Stomach (tissue), 19 donors: ENCODE measurements at places on chromosomes 4 and X. TPM values are rescaled to one million over a fixed set of nuclear protein-coding genes. Genes with fewer than 3 reads are reported as not detected.

GRCh38 chr4:3642056-3642630 is 109.9 kb upstream of the LRPAP1 start:
- H3K4me1 ChIP-seq, result no peaks in the 10 kb centered on the region
- H3K4me3 ChIP-seq, result no peak overlapping the region
- H3K27ac ChIP-seq, result no peak overlapping the region
- no peak for DNase-seq
- no peaks in the 10 kb centered on the region for H3K36me3 ChIP-seq
- peaks cover 9% of the 10 kb centered on the region for H3K27me3 ChIP-seq

TENM3 gene
- 0.43 TPM for total RNA-seq

- no peaks in the 10 kb centered on the region for H3K36me3 ChIP-seq
- no peak overlapping the region for H3K4me3 ChIP-seq
- no peak for DNase-seq
These were observed 109.7 kb downstream of the RTL5 start for GRCh38 chrX:72021975-72022374.

LPAR4 gene
- total RNA-seq, result not detected

DNA sequence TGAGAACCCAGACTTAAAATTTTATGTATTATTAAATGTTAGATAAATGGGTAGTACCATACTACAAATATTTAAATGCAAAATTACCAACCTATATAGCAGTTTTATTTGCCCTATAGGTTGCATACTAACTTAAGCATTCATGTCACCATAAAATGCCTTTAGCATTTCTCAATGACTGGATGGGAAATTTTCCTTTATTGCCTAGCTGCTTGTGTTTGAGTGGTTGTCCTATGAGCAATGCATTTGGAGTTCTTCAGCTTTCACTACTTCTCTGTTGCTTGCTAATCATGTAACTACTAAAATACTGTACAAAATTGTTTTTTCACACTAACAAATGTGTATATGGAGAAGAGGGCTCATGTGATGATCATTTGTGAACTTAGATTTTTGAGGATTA is 44.2 kb upstream of the CEP135 start:
- H3K36me3 ChIP-seq, result peaks cover 56% of the 10 kb centered on the region
- DNase-seq, result no peak
- no peak overlapping the region for H3K4me3 ChIP-seq

GUCY1A1 gene
- 48.7 TPM for total RNA-seq

IL2 gene
- not detected for total RNA-seq

DNA sequence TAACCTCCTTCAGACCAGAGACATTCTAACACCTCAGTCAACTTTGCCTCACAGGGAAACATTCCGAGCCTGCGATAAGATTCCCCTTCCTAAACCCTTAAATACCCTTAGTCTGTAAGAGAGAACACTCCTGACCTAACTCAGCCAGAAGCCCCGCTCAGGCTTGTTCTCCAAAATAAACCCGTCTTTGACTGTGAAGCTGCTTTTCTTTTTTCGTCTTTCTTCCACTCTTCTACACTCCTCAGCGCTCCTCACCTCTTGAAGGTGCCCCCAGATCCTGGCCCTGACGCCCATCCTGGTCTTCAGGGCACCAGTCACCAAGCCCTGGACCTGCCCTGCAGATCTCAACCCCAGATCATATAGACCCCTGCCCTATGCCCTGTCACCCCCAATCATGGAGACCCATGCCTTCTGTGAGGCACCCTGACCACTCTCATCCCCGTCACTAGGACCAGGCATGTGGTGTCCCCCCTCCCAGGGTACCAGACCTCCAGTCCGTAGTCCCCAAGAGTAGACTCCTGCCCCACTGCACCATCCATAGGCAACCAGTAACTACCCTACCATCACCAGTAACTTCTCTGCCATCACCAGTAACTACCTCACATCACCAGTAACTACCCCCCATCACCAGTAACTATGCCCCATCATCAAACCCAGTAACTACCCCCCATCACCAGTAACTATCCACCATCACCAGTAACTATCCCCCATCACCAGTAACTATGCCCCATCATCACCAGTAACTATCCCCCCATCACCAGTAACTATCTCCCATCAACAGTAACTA is 3.5 kb downstream of the ASMTL start:
- peaks cover 30% of the 10 kb centered on the region for H3K4me1 ChIP-seq
- no peak for DNase-seq
- H3K27me3 ChIP-seq, result no peaks in the 10 kb centered on the region
- no peaks in the 10 kb centered on the region for H3K36me3 ChIP-seq
- no peak overlapping the region for H3K4me3 ChIP-seq
- no peak overlapping the region for H3K27ac ChIP-seq

GRCh38 chrX:11588097-11588496 is 77.6 kb downstream of the ARHGAP6 start:
- no peaks in the 10 kb centered on the region for H3K4me1 ChIP-seq
- no peaks in the 10 kb centered on the region for H3K36me3 ChIP-seq
- no peak overlapping the region for H3K4me3 ChIP-seq
- H3K27ac ChIP-seq, result no peak overlapping the region
- no peaks in the 10 kb centered on the region for H3K27me3 ChIP-seq

DNA sequence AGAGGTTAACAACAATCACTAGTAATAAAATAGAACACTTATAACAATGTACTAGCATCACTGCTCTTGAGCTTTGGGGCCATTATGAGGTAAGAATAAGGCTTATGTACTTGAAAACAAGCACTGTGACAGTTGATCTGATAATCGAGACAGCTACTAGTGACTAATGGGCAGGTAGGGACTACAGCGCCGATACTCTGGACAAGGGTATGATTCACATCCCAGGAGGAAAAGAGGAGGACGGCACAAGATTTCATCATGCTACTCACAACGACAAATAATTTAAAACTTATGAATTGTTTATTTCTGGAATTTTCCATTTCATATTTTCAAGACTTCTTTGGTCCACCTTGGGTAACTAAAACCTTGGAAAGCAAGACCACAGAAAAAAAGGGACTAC is 62.3 kb downstream of the FAM184B start:
- H3K36me3 ChIP-seq, result no peaks in the 10 kb centered on the region
- DNase-seq, result no peak
- no peak overlapping the region for H3K27ac ChIP-seq
- H3K27me3 ChIP-seq, result no peaks in the 10 kb centered on the region
- no peak overlapping the region for H3K4me3 ChIP-seq
- H3K4me1 ChIP-seq, result no peaks in the 10 kb centered on the region

- H3K36me3 ChIP-seq, result no peaks in the 10 kb centered on the region
- H3K27me3 ChIP-seq, result no peaks in the 10 kb centered on the region
- DNase-seq, result no peak
- H3K4me1 ChIP-seq, result peaks cover 25% of the 10 kb centered on the region
These were observed 119.7 kb downstream of the PCDH7 start for GRCh38 chr4:30839583-30840520.

GRCh38 chrX:127879585-127879984 is 172.6 kb downstream of the ACTRT1 start:
- no peak overlapping the region for H3K27ac ChIP-seq
- no peak overlapping the region for H3K4me3 ChIP-seq
- no peaks in the 10 kb centered on the region for H3K36me3 ChIP-seq
- H3K27me3 ChIP-seq, result no peaks in the 10 kb centered on the region
- H3K4me1 ChIP-seq, result no peaks in the 10 kb centered on the region

GRCh38 chr4:184506527-184507121 is 32.3 kb upstream of the IRF2 start:
- H3K27me3 ChIP-seq, result no peaks in the 10 kb centered on the region
- DNase-seq, result no peak
- no peak overlapping the region for H3K4me3 ChIP-seq

WWC2 gene
- total RNA-seq, result 31.2 TPM

- no peak overlapping the region for H3K4me3 ChIP-seq
- H3K27ac ChIP-seq, result peak overlapping the region; percentile 90
- H3K4me1 ChIP-seq, result no peaks in the 10 kb centered on the region
- no peaks in the 10 kb centered on the region for H3K27me3 ChIP-seq
These were observed 110.7 kb downstream of the GNL3L start for GRCh38 chrX:54640736-54641135.

DNA sequence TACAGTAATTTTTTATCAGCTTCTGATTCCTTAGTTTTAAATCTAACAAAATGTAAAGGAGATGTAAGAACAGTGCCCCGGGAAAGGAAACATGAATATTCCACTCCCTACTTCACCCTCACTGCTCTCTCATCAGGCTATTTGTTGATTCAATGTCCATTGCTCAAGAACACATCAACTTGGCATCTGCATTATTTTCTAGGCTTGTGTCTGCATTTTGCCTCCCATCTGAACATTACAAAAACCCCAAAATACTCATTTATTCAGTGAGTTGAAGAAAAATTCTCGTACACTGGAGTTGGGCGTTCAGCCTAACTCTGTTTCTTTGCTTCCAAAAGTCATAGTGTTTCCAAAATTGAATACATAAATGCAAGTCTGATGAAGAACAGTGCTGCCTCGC is 25.6 kb downstream of the ARHGAP6 start:
- no peaks in the 10 kb centered on the region for H3K27me3 ChIP-seq
- H3K4me3 ChIP-seq, result no peak overlapping the region
- DNase-seq, result peak; percentile 35
- H3K4me1 ChIP-seq, result no peaks in the 10 kb centered on the region

GRCh38 chrX:1475881-1476280 is 23.2 kb upstream of the ASMTL start:
- H3K36me3 ChIP-seq, result no peaks in the 10 kb centered on the region
- H3K4me1 ChIP-seq, result no peaks in the 10 kb centered on the region
- H3K4me3 ChIP-seq, result no peak overlapping the region
- H3K27ac ChIP-seq, result no peak overlapping the region
- DNase-seq, result no peak

DNA sequence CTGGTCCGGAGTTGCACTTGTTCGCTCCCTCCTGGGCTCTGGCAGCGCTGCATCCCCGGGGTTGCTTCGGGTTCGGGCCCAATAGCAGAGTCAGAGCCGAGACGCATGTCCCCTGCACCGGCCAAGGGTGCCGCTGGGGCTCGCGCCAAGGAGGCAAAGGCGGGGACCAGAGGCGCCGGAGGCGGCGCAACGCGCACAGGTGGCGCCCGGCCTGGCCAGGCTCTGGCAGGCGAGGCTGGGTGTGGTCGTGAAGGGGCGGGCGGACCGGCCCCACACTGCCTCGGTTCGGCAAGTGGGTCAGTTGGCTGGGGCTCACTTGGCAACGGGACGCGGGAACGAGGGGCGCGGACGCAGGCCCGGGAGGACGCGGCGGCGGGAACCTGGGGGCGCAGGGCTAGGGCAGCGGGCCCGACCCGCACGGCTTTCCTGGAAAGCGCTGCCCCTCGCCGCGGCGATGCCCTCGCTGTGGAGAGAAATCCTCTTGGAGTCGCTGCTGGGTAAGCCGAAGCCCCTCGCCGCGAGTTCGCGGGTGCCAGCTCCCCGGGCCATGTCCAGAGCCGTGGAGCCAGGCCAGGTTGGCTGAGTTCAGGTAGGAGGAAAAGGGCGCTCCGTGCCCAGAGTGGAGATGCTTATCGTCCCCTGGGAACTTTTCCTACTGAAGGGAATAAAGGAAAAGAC is at the start of gene CWH43:
Gene CWH43 (plus strand): TSS at position 300 of the 678 bp plus-strand sequence. CDS start 155 bp downstream, at position 455.
- peak within 1 kb of the TSS; percentile 36 for H3K27ac ChIP-seq
- peak within 1 kb of the TSS; percentile 30 for H3K4me3 ChIP-seq
- H3K4me1 ChIP-seq, result peaks cover 13% of the 10 kb centered on the region
- DNase-seq, result peak; percentile 53
- peaks cover 43% of the 10 kb centered on the region for H3K27me3 ChIP-seq
- no peaks in the 10 kb centered on the region for H3K36me3 ChIP-seq

SSX3 gene
- total RNA-seq, result not detected

GRCh38 chr4:24370421-24370820 is 213.9 kb downstream of the DHX15 start:
- no peak overlapping the region for H3K4me3 ChIP-seq
- no peaks in the 10 kb centered on the region for H3K4me1 ChIP-seq
- no peak overlapping the region for H3K27ac ChIP-seq
- H3K36me3 ChIP-seq, result no peaks in the 10 kb centered on the region
- no peak for DNase-seq

MGARP gene
- not detected for total RNA-seq

DNA sequence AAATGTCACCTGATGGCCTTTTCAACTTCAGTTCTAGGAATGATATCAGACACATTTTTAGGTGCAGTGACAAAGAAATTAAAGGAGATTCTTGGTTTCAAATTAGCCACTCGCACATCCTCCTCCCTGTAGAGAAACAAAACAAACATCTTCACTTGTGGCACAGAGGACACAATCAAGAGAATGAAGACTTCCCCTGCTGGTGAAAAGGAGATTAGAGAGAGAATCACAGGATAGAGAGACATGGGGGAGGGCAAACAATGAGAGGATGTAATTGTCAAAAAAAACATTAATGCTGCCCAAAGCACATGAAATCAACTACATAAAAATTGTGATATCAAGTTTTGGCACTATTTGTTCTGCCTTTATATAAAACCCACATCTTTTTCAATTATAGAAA is 34.5 kb downstream of the ACE2 start:
- DNase-seq, result no peak
- peaks cover 6% of the 10 kb centered on the region for H3K27me3 ChIP-seq
- H3K4me3 ChIP-seq, result no peak overlapping the region
- no peaks in the 10 kb centered on the region for H3K4me1 ChIP-seq

DNA sequence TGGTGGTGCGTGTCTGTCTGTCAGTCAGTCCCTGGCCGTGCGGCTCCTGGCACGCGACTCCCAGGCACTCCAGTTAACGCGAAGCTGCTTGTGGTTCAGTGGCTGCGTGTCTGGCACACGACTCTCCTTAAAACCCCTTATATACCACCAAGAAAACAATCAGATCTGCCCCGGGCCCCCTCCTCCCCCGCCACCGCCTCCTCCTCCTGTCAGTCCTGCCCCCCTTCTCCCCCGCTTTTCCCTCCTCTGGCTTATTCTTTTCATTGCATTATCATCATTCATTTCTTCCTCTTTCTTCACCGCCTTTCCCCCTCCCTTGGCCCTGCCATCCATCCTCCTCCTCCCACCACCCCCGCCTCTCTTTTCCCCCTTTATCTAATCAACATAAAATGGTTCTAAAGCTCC is at the start of gene NEUROG2:
Gene NEUROG2 (minus strand): TSS at position 115 of the 405 bp plus-strand sequence. CDS start 705 bp downstream, outside the sequence.
- H3K27me3 ChIP-seq, result peaks cover 96% of the 10 kb centered on the region
- no peak within 1 kb of the TSS for H3K27ac ChIP-seq
- DNase-seq, result no peak

- peak overlapping the region; percentile 36 for H3K4me3 ChIP-seq
- peaks cover 83% of the 10 kb centered on the region for H3K27me3 ChIP-seq
- H3K4me1 ChIP-seq, result peaks cover 44% of the 10 kb centered on the region
- no peaks in the 10 kb centered on the region for H3K36me3 ChIP-seq
- H3K27ac ChIP-seq, result no peak overlapping the region
These were observed 1.5 kb downstream of the ATOH1 start for GRCh38 chr4:93829820-93830687.

- no peak overlapping the region for H3K27ac ChIP-seq
- H3K36me3 ChIP-seq, result no peaks in the 10 kb centered on the region
- no peak for DNase-seq
- H3K4me1 ChIP-seq, result no peaks in the 10 kb centered on the region
- no peak overlapping the region for H3K4me3 ChIP-seq
- no peaks in the 10 kb centered on the region for H3K27me3 ChIP-seq
These were observed 824.8 kb upstream of the GALNTL6 start for GRCh38 chr4:170988446-170988845.

- no peak overlapping the region for H3K4me3 ChIP-seq
- no peaks in the 10 kb centered on the region for H3K4me1 ChIP-seq
- H3K27me3 ChIP-seq, result no peaks in the 10 kb centered on the region
- H3K27ac ChIP-seq, result no peak overlapping the region
- DNase-seq, result no peak
- H3K36me3 ChIP-seq, result no peaks in the 10 kb centered on the region
These were observed 349.3 kb upstream of the PCDH18 start for GRCh38 chr4:137881641-137882040.

GRCh38 chr4:123749383-123749782 is 352.8 kb downstream of the SPRY1 start:
- peak; percentile 32 for DNase-seq
- no peaks in the 10 kb centered on the region for H3K4me1 ChIP-seq
- H3K27ac ChIP-seq, result no peak overlapping the region
- no peaks in the 10 kb centered on the region for H3K36me3 ChIP-seq
